ENCODE measurements at places on chromosomes 7 and 10. TPM values are rescaled to one million over a fixed set of nuclear protein-coding genes. Genes with fewer than 3 reads are reported as not detected.

The PRPS1L1 gene
- not detected for total RNA-seq

The GSDME gene
- total RNA-seq: 47.0 TPM

DNA sequence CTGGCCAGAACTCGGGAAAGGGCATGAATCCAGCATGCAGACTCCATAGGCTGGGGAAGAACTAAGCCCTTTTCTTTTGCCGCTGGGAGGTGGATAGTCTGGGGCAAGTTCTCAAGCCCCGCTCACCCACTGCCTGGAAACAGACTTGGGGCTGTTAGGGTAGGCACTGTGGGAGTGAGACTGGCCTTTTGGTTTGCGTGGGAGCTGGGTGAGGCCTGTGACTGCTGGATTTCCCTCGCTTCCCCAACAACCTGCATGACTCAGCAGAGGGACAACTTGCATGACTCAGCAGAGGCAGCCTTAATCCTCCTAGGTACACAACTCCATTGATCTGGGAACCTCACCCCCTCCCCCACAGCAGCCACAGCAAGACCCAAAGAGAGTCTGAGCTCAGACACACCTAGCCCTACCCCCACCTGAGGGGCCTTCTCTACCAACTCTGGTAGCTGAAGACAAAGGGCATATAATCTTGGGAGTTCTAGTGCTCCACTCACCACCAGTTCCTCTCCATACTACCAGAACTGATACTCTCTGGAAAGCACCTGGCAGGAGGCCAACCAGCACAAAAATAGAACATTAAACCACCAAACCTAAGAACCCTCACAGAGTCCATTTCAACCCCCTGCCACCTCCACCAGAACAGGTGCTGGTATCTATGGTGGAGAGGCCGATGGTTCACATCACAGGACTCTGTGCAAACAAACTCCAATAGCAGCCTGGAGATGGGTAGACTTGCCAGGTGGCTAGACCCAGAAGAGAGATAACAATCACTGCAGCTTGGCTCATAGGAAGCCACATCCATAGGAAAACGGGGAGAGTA lies 81.4 kb upstream of the LAMB4 start:
- DNase-seq: no peak

DNA sequence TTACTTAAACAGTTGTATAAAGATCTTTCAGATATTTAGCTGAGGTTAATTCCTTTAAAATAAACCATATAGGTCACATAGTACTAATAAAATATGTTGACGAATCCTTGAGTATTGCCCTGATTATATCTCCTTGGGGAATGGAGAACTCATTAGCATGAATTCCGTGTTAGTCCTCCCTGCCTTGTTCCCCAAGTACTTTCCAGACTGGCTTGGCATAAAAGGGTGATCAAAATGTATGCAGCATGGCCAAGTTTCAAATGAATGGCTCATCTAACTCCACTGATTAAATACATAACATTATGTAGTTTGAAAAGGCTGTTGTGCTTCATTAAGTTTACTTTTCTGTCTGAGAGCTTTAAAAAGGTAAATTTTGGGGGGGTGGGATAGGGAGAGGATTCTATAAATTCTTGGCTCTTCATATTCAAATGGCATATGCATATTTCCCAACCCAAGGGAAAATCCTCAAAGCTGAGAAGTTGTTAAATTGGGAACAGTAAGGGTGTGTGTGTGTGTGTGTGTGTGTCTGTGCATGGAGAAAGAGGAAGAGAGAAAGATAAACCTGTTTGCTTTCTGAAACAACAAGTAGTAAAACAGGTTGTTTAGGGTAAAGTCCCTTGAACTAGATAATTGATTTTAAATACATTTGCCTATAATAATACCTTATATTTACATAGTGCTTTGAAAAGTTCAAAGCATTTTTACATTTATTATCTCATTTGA lies 4.8 kb upstream of the ADD3 start:
- DNase-seq: no peak

DNA sequence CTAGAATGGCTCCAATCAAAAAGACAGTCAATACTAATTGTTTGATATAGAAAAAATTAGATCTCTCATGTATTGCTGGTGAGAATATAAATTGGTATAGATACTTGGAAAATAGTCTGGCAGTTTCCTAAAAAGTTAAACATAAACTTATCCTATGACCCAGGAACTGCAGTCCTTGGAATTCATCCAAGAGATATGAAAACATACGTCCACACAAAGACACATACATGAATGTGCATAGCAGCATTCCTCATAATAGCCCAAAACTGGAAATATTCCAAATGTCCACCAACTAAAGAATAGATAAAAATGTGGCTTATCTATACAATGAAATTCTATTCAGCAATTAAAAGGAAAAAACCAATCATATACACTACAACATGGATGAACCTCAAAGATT lies 128.4 kb downstream of the ZFAND4 start:
- no peak for DNase-seq

The ZFYVE27 gene
- total RNA-seq: 31.8 TPM
